ENCODE measurements at places on chromosomes 12 and 14.
A peak's percentile ranks its signal among the peaks of the same experiment; 100 is the strongest.

GRCh38 chr12:1936406-1937320 lies 18.2 kb upstream of the CACNA2D4 start:
- peak; percentile 49 for DNase-seq

GRCh38 chr14:33441633-33442032 lies 503.0 kb downstream of the NPAS3 start:
- DNase-seq = no peak

DNA sequence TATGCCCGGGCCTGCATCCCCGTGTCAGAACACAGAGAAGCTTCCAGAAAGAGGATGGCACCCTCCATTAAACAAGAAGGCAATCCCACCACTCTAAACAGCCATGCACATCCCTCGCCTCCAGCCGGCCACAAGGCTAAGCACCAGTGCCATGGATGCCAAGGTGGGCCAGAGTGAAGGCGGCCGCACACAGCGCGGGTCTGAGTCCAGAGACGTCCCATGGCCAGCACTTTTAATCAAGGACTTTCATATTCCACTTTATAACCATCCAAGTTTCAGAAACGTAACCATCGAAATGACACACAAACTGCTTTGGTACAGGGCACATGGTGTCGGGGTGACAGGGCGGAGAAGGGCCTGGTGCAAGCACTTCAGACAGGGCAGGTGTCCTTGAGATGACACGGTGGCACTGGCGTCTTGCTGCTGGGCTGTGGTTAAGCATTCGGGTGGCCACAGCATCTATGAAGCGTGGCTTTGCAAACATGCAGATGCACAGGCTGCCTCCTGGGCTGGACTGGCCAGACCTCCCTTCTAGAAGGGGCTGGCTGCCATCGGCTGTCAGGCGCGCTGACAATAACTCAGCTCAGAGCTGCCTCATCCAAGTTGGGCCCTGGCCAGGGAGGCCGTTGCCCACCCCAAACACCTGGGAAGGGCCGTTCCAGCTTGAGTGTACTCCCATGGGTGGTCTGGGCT lies 117.2 kb downstream of the RFLNA start:
- no peak for DNase-seq

GRCh38 chr14:45526715-45527549 lies 273.9 kb upstream of the MIS18BP1 start:
- DNase-seq = peak; percentile 27

DNA sequence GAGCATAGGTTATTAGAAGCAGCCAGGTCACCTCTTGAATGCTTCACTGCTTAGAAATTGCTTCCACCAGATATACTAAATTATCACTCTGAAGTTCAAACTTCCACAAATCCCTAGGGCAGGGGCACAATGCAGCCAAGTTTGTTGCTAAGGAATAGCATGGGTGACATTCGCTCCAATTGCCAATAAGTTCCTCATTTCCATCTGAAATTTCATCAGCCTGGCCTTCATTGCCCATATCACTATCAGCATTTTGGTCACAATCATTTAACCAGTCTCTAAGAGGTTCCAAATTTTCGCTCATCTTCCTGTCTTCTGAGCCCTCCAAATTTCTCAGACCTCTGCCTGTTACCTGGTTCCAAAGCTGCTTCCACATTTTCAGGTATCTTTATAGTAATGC lies 356.1 kb downstream of the DAD1 start:
- no peak for DNase-seq

GRCh38 chr14:101476258-101476915 lies 84.9 kb upstream of the DIO3 start:
- DNase-seq = no peak

DNA sequence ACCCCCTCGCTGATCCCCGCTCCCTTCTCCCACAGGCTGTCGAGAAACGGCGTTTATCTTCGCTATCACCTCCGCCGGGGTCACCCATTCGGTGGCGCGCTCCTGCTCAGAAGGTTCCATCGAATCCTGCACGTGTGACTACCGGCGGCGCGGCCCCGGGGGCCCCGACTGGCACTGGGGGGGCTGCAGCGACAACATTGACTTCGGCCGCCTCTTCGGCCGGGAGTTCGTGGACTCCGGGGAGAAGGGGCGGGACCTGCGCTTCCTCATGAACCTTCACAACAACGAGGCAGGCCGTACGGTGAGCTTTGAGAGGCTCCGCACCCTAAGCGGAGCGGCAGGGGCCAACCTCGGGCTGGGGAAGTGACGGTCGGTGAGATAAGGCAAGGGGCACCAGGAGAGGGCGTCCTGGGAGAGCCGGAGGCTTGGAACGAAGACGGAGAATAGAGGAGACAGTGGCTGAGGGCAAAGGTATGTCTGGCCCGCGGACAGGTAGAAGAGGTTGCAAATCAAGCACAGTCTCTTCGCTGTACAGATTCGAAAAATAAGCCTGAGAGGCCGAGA lies 2.3 kb downstream of the WNT1 start:
- DNase-seq = no peak

GRCh38 chr12:82440885-82441284 lies 82.6 kb downstream of the METTL25 start:
- DNase-seq = no peak

GRCh38 chr14:65976761-65977404 lies 509.3 kb upstream of the CCDC196 start:
- DNase-seq = no peak

- DNase-seq = no peak
Measured at GRCh38 chr12:123369229-123369628, 4.6 kb upstream of the SBNO1 start.

DNA sequence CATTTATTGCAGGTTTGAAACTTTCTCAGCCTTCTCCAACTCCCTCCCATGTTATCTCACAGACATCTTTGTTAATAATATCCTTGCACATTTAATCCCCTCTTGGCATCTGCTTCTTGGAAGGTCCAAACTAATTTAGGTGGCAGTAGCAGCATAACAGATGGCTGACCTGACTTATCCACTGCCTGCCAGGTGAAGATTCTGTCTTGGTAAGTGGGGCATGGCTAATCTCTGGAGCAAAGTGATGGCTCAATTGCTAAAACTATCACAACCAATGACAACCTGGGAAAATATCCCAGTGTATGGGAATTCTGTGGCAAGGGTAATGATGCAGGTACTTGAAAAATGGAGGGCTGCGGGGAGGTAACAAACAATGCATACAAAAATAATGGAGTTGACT lies 58.2 kb upstream of the ALG10B start:
- no peak for DNase-seq

- DNase-seq = no peak
Measured at GRCh38 chr14:100065942-100066574, 836 bp downstream of the EVL start.

DNA sequence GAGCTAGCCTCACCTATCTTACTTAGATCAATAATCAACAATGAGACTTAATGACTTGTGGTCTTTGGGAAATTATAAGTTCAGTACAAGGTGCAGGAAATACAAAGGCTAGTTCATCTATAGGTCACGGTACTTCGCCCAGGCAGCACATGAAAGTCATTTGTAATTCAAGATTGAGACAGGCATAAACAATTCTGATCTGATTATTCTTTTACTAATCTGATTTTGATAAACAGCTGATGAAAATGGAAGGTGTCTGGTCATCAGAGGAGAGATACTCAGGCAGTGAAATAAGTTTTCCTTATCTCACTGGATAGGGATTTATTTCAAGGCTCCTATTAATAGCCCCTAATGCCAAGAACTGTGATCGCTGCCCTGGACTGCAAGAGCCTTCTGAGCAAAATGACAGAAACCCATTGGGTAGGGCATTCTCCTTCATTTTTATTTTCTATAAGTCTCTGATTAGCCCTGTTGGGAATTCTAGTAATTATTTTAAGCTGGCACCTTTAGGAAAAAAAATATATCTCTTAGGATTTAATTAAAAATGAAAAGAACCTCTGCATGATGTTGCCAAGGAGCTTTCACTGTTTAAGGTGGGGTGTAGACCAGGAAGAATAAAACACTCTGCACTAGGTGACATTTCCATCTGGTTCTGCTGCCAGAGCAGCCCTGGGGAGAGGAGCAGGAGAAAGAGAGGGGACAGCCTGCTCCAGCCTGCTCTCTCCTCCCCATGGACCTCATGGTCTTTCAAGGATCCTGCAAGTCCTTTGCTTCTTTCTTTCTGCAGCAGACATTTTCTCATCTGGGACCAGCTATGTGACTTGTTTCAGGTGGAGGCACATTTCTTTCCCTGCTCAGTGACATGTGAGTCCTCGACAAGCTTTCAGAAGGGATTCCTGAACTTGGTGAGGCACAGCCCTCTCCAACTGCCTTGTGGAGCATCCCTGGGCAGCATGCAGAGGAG lies 44.8 kb downstream of the SSPN start:
- no peak for DNase-seq

GRCh38 chr14:86570371-86570770 lies 1040.4 kb downstream of the FLRT2 start:
- DNase-seq = no peak

DNA sequence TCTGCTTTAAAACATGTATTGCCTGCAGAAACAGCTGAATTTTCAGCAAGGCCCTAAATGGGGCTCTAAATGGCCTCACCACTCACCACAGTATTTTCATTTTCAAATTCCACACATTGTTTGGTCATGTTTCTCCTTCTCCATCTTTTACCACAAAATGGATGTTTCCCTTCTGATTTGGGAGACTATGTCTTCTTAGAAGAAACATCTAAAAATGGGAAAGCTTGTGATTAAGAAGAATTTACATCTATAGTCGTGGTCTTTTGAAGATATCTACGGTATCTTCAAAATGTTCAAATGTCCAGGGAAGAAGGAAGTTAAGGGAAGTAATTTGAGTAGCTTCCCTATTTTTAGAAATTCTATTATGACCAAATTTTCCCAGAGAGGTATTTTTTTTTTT lies 20.7 kb upstream of the TUBA1C start:
- no peak for DNase-seq

- peak; percentile 22 for DNase-seq
Measured at GRCh38 chr12:67593041-67593440, 55.5 kb upstream of the DYRK2 start.

GRCh38 chr14:64702493-64703394 lies 1.5 kb upstream of the PLEKHG3 start:
- peak; percentile 39 for DNase-seq

Data from NCI-H345 (cell line).